ENCODE measurements at places on chromosomes 11 and 22.

DNA sequence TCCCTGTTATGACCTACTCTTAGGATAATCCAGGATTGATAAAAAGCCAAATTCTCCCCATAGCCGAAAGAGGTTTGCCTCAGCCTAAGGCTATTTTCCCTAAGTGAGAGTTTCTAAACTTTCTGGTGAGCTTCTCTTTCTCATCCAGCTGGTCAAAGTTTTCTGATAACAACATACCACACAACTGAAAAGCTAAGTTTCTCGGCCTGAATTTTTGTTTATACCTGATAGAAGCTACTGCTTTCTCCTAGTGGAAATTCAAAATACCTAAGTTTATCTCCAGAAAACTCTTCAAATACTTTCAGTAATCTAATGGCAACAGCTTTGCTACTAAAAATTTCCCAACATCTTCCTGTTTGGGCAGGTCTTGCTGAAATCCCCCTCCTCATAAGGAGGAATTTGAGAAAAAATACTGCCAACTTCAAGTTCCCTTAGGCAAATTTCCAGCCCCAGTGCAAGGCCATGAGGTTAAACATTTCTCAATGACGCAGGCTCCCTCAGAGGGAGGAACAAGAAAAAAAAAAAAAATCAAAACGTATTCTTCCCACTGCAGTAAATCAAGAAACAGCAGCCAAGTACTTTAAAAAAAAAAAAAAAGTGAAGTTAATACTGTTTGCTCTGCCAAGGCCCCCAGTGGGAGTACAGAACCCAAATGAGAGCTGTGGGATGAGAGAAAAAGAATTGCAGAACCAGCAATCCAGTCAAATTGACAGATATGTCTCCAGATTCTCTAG is 127.0 kb downstream of the MRTFA start:
- DNase-seq: no peak

DNA sequence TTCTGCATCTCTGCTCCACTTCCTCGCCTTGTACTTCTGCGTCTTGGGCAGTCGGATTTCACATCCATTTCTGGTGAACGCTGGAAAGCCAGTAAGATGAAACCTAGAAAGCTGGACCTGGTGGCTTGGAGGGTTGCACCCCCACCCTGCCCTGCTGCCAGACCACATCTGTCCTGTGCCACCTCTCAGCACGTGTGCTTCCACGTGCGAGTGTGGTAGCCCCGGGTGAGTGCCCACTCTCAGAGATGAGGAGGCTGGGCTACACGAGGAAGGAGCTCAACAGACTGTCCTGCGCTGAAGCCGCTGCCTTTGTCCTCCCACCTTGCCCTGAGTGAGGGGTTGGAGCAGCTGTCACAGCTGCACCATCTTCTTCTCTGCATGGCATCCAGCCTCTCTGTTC is 77.5 kb downstream of the NTM start:
- no peak for DNase-seq

DNA sequence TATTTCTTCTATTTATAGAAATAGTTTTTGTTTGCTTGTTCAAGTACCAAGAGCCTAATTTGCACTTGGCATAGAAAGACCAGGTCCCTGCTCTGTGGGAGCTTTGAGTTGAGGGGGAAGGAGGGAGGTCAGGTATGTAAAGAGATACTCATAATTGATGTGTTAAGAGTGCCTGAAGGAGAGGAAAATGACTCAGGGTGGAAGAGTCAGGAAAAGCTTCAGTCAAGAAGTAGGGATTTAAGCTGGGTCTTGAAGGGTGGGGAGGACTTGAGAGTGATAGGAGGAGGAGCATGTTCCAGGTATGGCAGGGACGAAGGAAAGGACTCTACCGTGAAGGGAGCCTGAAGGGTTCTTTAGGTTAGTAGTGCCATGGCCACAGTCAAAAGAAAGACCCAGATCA is 9.0 kb downstream of the RBX1 start:
- DNase-seq: no peak

DNA sequence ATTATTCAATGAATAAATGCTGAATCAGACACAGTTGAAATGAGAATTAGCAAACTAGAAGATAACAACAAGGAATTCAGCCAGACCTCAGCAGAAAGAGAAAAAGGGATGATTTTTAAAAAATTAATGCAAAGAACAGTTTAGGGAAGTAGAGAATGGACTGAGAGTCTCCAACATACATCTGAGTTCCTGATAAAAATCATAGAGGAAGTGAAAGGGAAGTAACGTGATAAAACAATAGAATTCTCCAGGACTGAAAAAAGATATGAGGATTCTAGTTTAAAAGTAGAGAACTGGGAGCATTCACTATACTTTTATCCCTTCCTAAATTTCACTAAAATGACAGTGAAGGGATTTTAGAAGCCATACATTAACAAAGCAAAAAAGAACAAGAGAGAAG is 592.0 kb downstream of the SOX6 start:
- DNase-seq: no peak

GRCh38 chr11:65575568-65576231 is at the start of gene EHBP1L1:
Gene EHBP1L1 (plus strand): TSS chr11:65576053. CDS start chr11:65576303, 250 bp downstream.
- peak; percentile 97 for DNase-seq

- no peak for DNase-seq
Measured at GRCh38 chr22:21796863-21797262, 61.3 kb upstream of the YPEL1 start.

All from GM20000 (cell line).